Brain microvascular endothelial cell (primary cell): ENCODE measurements at places on chromosomes 12 and 14.

DNA sequence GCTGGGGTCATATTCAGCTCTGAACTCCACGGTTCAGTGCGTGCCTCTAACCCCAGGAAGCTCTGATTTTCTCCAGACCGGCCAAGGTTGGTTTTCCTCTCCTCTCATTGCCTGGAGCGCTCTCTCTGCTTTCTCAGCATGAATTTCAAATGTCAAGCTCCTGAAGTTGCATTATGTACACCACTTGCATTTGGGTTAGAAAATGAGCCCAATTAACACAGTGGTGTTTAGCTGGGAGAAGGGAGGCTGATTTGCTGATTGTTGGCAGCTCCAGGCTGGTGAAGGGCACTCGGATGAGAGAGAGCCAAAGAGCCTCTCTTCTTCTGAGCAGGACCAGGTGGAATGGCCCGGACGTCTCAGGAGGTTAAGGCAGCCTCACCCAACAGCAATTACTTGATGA is 570.9 kb downstream of the VRK1 start:
- no peak for DNase-seq

DNA sequence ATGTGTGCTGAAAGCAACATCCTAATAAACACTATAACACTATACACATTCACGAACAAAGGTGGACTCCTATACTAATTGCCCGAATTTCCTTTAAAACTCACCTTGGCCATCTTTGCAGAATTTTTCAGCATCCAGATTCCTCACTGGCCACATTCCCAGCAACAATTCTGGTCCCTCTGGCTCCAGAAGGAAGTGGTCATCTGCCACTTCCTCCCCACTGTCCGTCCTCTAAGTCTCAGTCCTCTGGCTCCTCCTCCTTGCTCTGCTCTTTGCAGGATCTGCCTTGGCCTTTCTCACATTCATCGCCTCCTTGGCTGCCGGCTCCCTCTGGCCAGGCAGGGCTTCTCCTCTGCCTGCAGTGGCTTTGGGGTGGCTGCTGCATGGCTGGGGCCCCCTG is 426.0 kb downstream of the FUT8 start:
- no peak for DNase-seq

DNA sequence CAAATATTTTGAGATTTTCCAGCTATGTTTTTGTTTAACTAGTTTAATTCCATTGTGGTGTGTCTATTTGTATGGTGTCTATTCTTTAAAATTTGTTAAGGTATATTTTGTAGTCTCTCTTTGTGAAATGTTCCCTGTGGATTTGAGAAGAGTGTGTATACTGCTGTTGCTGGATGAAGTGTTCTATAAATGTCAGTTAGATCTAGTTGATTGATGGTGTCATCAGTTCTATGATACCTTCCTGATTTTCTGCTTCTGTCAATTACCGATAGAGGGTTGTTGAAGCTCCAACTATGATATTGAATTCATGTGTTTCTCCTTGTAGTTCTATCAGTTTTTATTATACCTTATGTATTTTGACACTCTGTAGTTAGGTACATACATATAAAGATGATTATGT is 53.1 kb downstream of the FUT8 start:
- no peak for DNase-seq

DNA sequence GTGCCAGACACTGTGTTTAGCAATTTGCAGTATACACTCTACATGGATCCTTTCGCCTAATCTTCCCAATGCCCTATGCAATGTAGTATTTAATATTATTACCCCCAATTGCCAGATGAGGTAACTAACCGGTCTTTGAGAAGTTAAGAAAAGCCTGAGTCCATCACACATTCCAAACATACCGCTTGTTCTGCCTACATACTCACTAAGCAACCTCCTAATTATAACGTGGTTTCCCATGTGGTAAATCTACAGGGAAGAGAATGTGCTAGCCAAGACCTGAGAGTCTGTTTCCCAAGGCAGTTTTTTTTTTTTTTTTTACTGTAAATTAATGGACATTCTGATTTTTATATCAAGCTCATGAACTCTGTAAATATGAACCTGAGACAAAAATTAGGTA is 37.2 kb downstream of the ATP2B1 start:
- DNase-seq: peak; percentile 45

DNA sequence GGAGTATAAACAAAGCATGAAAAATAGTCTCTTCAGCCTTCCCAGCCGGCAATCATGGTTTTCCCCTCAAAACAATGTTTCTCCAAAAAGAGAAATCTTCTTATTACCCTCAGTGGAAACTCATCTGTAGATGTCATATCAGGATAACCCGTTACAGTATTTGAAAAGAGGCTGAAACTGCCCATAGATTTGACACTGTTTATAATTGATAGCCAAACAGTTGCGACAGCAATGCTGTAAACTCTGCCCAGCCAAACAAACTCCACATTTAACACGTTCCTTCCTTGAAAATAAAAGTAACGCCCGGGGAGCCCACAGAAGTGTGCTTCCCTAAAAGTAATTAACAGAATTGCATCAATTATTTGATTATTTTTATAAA is 201.3 kb upstream of the FOXN3 start:
- no peak for DNase-seq
